Stimulated activated CD4-positive, alpha-beta T cell treated with anti-CD3 and anti-CD28 coated beads, TNF-alpha, amount 100 ng/mL, for 48 hours (primary cell): ENCODE measurements at places on chromosomes 2 and 18.

- no peak for DNase-seq
Observed at GRCh38 chr2:182971820-182972547, 66.3 kb downstream of the NCKAP1 start.

GRCh38 chr2:65937379-65938160 lies 497.4 kb upstream of the MEIS1 start:
- DNase-seq, result no peak

DNA sequence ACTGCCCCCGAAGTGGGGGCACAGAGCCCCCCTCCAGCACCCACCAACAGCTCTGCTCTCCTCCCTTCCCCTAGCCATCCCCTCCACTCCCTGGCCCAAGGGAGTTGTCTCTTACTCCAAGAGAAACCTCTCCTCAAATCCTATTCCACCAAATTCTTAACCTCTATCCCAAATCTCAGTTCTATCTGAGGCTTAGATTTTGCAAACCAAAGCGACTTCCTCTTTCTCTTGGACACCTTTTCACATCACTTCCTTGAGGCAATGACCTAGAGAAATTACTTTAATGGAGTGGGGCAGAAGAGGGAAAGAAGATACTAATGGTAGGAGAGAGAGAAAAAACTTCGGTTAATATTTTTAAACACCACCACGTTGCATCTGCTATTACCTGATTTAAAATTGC lies 167.2 kb downstream of the SS18 start:
- DNase-seq, result no peak

GRCh38 chr2:111072220-111072871 lies 48.4 kb upstream of the BCL2L11 start:
- DNase-seq, result no peak

GRCh38 chr18:44759925-44760342 lies 79.2 kb downstream of the SETBP1 start:
- no peak for DNase-seq

GRCh38 chr2:239192456-239192855 lies 208.4 kb downstream of the HDAC4 start:
- DNase-seq, result no peak

DNA sequence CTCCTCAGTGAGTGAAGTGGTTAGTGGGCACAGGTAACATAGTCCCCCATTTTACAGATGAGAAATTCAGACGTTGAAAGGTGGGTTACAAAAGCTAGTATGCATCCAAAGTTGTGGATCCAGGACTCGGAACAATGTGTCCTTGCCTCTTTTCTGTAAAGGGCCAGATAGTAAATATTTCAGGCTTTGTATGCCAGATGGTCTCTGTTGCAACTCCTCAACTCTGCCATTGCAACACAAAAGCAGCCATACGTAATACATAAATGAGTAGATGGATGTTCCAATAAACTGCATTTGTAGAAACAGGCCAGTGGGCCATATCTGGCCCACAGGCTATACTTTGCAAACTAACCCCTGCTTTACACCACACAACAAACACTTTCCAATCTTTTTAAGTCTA lies 166.6 kb upstream of the PKDCC start:
- DNase-seq, result no peak

- no peak for DNase-seq
Observed at GRCh38 chr18:26225022-26225693, 1.1 kb upstream of the TAF4B start.

DNA sequence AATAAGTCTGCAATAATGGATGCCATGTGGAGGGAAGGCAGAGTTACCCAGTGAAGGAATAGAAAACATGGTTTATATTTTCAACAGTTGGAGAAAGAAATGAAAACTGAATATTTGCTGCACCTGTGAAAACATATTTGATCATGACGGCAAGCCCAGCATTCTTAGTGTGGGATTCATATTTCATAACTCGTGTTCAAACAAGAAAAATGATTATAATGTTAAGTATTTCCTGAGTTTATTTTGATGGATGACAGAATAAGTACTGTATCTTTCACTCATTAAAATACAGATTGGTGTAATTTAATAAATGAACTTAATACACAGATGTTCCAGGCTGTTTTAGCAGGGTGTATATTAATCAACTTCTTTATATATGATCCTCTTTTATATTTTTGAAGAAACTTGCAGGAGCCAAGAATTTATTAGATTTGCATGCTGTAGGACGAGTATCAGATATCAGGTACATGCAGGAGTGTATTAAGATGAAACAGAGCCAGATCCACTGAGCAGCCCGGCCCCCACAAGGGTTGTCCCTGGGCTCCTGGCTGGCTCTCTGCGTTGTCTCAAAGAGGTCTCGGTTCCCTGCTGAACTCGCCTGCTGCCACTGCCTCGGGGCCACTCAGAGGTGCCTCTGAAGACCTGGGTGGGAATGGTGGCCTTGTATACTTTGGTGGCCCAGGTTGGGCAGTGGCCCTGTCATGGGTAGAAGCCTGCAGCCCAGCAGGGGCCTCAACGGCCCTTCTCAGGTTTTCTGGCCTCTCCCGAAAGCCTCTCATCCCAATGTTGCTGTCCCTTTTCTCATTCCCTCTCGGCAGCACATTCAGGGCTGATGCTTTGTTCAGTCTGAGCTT lies 95.0 kb upstream of the LDAH start:
- DNase-seq, result no peak

- no peak for DNase-seq
Observed at GRCh38 chr2:160917850-160918249, 242.4 kb upstream of the TANK start.

DNA sequence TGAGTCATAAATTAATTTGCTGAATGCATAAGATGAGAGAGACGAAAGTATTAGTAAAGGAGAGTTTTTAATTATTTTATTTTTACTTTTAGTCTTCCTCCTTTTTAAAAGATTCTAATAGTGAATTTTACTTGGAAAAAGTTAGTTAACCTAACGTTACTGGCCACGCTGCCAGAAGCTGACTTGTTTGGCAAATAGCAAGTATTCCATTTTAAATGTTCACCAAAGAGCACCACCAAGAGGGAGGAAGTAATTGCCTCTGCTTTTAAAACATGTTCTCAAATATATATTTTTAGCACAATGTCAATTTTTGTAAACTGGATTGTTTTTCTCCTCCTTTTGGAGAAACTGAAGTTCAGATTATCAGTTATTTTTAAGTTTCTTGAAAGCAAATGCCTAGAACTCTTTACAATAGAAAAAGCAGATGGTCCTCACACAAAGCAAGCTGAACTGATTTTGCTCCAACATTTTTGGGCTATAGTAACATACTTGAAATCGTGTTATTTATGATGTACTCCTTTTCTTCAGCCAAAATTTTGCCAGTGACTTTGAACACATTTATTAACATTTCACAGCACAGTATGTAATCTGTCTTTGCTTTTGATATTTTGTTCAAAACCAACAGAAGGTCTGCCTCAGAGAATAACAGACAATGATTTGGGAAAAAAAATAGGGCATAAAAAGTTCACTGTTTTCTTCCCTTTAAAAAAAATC lies 1311.0 kb upstream of the FAM98A start:
- no peak for DNase-seq

DNA sequence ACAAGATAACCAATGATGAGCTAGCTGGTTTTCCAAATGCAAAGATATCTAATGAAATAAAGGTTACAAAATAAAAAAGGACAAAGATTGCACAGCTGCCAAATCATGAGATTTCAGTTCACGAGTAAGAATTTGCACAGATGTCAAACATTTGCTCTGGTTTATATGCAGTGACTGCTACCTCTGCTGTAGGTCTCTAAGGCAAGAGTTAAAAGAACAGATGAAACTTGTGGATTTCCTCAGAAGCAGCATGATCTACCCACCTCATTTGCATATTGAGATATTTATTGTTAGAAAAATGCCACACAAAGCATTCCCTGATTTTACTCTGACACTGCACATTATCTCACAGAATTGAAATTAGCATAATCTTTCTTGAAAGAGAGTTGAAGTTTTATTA lies 763.2 kb upstream of the ZEB2 start:
- DNase-seq, result no peak

GRCh38 chr2:134220344-134220974 lies 33.4 kb upstream of the MGAT5 start:
- DNase-seq, result no peak

DNA sequence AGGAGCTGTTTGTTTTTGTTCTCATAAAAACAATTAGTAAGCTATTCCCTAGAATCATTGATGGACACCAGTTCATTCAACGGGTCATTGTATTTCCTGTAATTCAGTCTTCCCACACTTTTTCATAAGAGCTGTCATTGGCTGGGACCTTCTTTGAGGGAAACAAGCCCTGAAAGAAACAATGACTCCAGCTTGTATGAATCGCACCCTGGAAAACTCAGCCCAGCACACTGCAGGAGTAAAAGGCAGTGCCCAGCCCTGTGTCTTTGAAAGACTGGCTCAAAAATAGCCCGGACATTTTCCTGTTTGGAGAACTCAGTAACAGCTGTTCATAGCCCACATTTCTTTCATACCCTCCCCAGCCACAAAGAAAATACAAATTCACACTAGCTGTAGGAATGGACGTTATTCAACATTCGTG lies 81.5 kb downstream of the NCKAP5 start:
- DNase-seq, result no peak

GRCh38 chr2:186590350-186590758 lies 498 bp downstream of the ITGAV start:
- DNase-seq, result no peak

- DNase-seq, result no peak
Observed at GRCh38 chr18:67633939-67634338, 117.4 kb upstream of the DSEL start.

DNA sequence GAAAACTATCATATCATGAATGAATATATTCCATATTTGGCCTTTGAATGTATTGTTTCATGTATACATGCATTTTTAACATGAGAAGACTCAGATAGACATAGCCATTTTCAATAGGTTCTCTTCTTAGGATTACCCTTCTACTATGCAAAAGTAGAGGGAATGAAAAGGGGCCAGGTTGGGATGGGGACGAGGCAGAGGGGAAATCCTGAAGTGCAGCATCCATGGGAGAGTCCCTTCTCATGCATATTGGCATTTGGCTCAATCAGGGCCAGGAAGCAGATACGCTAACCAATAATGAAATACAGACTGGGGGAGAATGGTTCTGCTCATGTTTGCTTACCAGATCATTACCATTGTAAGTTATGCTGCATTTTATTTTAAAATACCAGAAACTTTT lies 475.8 kb downstream of the STK39 start:
- no peak for DNase-seq

- no peak for DNase-seq
Observed at GRCh38 chr2:406876-407275, 119.0 kb upstream of the ALKAL2 start.

DNA sequence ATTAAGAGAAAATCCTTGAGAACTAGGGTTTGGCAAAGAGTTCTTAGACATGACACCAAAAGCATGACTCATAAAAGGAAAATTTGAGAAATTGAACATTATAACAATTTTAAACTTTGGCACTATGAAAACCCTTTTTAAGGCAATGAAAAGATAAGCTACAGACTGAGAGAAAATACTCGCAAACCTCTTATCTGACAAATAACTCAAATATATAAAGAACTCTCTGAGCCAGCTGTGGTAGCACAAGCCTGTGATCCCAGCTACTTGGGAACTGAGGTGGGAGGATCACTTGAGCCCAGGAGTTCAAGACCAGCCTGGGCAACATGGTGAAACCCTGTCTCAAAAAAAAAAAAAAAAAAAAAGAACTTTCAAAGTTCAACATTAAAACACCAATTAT lies 70.5 kb downstream of the FAM168B start:
- DNase-seq, result no peak

DNA sequence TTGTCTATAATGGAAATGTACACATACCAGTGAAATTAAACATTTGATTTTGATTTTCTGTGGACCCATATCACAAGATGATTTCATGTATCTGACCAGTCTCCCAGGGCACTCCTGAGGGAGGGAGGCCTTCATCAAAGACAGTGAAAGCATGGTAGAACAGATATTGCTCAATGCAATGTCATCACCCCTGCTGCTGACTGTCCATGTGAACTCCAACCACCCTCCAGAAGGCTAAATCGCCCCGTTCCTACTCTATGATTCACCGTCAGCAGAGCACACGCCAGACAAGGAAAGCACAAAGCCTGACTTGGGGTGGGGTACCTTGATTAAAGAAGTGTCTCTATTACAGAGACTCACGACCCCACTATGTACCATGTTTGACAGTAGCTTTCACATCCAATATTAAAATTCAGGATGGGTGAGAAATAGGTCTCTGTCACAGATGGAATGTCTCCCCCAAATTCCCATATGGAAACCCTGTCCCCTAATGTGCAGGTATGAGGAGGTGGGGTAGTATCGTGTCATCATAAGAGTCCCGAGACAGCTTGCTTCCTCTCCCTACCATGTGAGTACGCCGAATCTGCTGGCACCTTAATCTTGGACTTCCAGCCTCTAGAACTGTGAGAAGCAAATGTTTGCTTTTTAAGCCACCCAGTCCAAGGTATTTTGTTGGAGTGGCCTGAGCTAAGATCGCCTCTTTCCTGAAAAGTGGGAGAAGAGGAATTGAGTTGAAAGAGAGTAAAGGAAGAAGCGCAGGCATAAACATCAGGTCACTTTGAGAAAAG lies 42.4 kb downstream of the CYB5A start:
- no peak for DNase-seq

- no peak for DNase-seq
Observed at GRCh38 chr2:68223419-68223818, 28.9 kb downstream of the PPP3R1 start.

DNA sequence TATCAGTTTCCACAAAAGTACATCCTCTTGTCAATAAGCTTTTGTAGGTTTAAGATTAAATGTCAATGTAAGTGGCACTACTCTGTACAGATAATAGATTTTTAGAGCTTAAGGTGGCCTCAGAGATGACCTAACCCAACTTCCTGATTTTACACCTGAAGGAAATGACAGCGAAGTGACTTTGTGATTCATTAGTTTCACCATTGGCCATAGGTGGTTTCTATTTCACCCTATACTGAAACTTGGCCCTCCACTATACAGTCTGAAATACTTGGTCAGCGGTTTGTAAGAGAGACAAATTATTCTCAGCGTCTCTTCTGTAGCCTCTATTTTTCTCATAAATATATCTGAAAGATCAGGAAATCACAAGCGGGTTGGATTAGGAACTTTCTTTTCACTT lies 330.4 kb upstream of the FAM98A start:
- DNase-seq, result no peak

DNA sequence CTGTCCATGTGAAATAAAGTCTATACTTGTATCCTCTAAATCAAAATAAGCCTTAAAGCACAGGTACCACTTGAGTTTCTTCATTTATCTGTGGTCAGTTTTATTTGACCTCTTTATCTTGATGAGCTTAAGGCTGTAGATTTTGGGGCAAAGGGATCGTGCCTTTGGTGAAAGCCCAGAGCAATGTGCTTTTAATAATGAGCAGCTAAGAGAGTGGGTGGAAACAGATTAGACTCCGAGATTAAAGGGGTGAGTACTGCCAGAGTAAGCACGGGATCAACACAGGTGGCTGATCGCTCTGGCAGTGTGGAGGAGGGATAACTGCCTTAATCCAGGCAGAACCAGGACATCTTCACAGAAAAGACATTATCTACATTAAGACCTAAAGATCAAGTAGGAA lies 280.4 kb downstream of the TDRD15 start:
- no peak for DNase-seq

GRCh38 chr18:55268628-55269275 lies 309.5 kb upstream of the CCDC68 start:
- no peak for DNase-seq
